ENCODE measurements at places on chromosomes 5 and 9.

GRCh38 chr5:181120306-181120705 lies 10.7 kb downstream of the OR2V1 start:
- no peak for DNase-seq

- DNase-seq, result no peak
These were observed 15.8 kb upstream of the LCP2 start for GRCh38 chr5:170313344-170313743.

- no peak for DNase-seq
These were observed 193.5 kb downstream of the CD180 start for GRCh38 chr5:67002832-67003684.

- no peak for DNase-seq
These were observed 84.5 kb downstream of the FGF1 start for GRCh38 chr5:142601432-142601831.

- no peak for DNase-seq
These were observed 20.9 kb upstream of the DMXL1 start for GRCh38 chr5:119049824-119050449.

DNA sequence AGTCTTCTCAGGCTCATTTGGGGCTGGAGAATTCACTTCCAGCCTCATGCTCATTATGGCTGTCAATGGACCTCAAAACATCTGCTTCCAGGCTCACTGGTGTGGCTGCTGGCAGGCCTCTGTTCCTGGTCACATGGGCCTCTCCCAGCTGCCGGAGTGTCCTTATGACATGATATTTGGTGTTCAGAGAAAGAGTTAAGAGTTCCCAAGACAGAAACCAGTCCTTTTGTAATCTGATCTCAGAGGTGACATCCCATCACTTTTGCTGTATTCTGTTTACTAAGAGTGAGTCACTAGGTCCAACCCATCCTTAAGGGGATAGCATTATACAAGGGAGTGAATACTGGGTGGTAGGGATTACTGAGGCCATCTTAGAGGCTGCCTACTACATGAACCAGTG lies 104.6 kb downstream of the CACNA1B start:
- DNase-seq, result no peak

- no peak for DNase-seq
These were observed 46.8 kb upstream of the ELL2 start for GRCh38 chr5:96008487-96008886.

DNA sequence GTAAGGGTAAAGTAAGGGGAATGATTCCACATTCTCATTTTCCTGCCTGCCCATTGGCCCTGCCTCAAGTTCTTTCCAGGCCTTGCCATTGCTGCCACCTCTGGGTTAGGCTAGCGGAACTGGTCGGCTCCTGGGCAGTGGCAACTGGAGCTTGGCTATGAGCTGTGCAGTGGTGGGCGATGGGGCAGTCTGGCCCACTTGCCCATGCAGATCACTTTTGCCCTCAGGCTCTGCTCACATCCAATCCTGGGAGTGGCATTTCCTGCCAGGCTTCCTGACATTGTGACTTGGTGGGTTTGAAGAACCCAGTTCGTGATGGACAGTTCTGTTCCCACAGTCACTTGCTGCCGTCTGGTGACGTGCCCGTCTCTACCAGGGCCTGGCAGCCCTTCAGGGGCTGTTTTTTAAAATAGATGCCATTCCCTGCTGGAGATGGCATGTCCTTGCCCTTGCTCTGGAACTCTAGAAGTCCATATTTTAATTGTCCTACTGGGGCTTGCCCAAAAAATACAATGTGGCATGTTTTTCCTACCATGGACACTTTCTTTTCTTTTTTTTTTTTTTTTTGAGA lies 86.1 kb downstream of the FGF18 start:
- no peak for DNase-seq

DNA sequence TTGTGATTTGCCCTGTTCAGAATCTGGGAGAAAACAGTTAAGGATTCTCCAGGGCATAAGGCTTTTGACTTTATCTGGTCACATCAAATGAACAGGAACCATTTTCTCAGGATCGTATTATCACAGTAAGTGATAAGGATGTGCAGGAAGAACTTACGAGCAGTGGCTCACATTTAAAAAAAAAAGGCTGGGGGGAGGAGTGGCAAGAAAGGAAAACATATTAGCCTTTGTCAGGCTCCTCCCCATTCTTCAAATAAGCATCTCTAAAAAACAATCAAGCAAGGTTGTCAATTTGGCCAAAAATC lies 234.3 kb upstream of the TMEM161B start:
- no peak for DNase-seq

GRCh38 chr9:13971966-13972655 lies 341.8 kb downstream of the NFIB start:
- no peak for DNase-seq

DNA sequence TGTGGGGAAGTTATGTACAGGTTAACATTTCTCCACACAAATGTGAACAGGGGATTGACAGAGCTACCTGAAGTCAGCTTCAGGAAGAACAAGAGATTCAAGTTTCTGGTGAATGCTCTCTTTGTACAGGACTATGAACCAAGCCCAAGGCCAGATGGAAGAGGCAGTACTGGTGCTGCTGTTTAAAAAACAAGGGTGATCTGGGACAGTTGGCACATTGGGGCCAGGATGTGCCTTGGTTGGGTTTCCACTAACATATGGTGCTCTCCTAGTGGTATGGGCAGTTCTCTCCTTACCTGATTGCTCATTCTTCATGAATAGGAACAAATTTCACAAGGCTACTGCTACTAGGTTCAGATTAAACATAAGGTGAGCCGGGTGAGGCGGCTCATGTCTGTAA lies 40.0 kb downstream of the MTMR12 start:
- no peak for DNase-seq

DNA sequence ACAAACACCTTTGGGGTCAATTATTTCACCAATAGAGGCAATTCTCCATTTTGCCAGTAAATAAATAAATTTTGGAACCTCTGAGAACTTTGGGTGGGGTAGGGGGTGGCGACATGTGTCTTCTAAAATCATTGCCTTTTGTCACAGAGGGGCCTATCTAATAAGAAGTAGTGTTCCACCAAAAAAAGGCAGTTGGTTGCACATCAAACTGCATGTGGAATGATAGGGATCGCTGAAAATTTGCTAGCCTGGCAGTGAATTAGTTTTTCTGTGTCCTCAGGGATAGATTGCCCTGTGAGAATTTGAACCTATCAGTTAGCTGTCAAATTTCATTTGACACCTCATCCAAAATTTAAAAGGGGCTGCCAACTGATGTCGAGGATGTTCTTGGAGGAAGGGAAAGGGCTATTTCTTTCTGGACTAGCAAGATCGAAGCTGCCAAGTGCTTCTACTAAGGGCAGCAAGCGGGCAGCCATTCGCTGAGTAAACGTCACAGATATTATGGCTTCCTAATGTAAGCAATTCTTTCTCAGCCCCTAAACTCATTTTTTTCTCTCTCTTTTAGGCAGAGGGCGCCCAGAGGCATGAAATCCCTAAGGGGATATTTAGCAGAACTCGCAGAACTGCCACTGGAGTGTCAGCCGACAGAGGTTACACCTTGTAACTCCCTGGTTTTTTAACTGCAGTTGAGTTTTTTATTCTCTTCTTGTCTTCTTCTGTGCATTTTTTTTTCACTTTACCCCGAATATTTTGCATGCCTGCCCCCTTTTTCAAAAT lies 2208.1 kb upstream of the WWC1 start:
- DNase-seq, result no peak

DNA sequence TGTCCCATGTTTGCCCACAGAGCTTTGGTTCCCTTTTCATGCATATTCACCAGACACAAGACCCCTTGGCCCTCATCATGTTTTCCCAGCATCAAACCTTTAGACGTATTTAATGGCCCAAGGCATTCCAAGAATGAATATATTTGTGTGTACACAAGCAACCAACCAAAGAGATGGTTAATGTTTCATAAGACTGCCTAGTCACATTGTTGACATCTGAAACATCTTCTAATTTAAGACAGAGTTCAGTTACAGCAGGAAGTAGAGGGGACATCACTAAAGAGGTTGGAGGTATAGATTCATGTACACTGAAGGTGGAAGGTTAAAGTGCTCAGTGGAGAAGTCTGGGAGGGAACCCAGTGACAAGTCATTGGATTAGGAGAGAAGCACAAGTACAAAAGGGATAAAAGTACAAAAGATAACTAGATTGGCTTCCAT lies 49.1 kb downstream of the SUSD1 start:
- no peak for DNase-seq

All from chondrocyte (in vitro differentiated cells).